NCI-H1694 treated with DMSO at 0.1 percent for 48 hours (cell line): ENCODE measurements at places on chromosomes 4 and X.

DNA sequence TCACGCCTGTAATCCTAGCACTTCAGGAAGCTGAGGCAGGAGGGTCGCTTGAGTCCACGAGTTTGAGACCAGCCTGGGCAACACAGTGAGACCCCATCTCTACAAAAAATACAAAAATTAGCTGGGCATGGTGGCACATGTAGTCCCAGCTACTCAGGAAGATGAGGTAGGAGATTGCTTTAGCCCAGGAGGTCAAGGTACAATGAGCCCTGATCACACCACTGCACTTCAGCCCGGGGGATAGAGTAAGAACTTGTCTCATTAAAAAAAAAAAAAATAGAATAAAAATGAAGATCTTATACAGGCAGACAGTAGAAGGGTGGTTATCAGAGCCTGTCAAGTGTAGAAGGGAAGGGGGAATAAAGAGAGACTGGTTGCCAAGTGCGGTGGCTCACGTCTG is 116.9 kb downstream of the PDS5A start:
- no peak for DNase-seq

DNA sequence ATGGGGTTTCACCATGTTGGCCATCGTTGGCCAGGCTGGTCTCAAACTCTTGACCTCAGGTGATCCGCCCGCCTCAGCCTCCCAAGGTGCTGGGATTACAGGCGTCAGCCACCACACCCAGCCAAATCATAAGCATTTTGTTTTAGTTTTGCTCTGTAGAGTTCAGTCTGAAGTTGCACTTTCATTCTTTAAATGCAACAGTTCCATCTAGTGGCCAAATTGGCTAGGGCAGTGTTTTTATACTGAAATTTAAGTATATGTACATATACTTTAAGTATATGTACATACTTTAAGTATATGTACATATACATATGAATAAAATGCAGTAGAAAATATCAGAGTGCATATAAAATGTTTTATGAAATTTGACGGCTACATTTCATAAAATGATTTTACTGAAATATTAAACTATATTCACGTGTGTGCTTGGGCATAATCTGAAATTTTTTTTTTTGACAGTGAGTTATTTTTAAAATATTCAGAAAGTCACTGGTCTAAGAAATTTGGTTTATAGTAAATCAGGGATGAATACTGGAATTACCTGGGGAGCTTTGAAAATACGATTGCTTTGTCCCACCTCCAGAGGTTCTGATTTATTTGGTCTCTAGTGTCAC is 145.5 kb downstream of the NWD2 start:
- DNase-seq, result peak; percentile 44

- DNase-seq, result no peak
These were observed 934 bp upstream of the GPR119 start for GRCh38 chrX:130386408-130386808.

GRCh38 chr4:38780833-38781484 is 1.8 kb downstream of the TLR10 start:
- DNase-seq, result no peak

GRCh38 chrX:79933938-79934337 is 80.6 kb upstream of the TBX22 start:
- no peak for DNase-seq

DNA sequence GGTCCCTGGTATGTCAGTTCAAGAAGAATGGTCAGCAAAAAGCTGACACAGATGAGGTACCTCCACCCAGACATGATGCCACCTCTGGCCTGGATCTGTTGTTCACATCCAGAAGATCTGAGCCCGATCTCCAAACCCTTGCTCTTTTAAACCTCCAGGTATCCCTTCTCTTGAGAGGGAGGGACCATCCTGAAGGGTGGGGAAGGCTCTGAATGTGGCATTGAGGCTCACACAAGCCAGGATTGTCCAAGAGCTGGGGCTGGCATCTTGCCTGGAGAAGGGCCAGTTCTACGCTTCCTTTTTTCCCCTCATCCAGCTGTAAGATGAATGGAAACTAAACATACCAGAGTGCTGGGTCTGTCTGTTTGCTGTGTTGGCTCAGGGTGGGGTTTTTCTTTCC is at the start of gene ITIH6:
Gene ITIH6 (minus strand): TSS at position 119 of the 400 bp plus-strand sequence. CDS start 45 bp downstream, at position 74.
- no peak for DNase-seq

- no peak for DNase-seq
These were observed 14.5 kb downstream of the TBCK start for GRCh38 chr4:106301393-106302061.

DNA sequence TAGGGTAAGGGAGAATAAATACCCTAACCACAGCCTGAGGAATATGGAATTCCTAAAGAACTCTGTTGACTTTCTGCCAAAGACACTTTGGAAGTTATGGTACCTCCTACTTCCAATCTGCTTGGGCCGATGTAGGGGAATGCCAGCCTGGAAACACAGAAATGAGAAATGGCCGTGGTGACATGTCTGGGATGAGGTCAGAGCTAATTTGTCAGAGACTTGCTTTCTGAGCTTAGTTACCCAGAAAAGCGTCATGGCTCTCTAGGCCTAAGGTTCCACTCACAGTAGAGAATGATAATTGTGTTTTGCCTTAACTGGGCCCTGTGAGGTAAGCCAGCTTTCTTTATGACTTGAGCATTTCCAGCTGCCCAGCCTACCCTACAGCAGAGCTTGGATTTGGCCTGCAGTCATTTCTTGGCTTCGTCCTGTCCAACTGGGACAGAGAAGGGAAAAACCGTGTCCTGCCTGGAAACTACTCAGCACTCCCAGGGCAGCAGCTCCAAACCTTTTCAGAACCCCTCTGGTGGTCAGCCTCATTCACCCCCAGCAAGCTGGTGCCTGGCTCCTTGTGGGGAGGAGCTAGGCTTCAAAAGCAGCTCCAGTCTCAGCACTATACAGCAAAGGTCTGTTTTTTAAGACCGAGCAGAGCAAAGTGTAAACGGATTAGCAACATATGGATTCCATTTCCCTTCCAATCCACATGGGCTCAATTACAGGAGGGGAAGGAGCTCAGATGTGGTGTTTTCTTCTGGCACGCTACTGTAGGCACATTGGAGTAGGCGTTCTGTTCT is 92.3 kb downstream of the RLIM start:
- DNase-seq, result no peak

DNA sequence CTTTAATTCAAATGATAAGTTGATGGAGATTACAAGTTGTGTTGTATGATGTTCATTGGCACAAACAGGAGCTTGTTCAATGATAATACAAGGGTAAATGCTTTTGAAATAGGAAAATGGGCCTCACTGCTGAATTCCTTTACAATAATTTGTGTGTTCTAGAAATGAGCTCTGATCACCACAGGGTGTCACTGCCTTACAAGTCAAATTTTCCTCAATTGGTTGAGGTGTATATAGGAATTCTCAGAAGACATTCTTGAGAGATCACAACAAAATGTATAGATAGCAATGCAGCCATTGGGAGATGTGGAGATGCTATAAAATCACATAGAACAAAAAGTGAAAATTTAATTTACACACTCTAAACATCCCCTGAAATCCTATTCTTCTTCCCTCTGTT is 49.6 kb downstream of the KLF8 start:
- DNase-seq, result peak; percentile 11

DNA sequence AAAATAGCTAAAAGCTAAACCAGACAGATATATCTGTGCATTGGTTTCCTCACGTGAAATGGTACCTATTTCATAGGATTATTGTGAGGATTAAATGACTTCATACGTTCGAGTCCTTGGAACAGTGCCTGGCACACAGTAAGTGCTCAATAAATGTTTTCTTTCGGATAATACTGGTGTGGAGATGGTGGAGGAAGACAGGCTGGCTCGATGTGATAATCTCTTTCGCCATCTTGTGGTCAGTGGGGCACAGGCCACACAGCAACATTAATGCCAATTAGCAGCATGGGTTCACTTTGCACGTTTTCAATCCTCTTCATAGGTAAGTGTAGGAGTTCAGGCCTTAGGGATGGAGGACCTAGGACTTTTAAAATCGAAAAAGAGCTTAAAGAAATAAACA is 9.3 kb downstream of the PAGE4 start:
- no peak for DNase-seq

DNA sequence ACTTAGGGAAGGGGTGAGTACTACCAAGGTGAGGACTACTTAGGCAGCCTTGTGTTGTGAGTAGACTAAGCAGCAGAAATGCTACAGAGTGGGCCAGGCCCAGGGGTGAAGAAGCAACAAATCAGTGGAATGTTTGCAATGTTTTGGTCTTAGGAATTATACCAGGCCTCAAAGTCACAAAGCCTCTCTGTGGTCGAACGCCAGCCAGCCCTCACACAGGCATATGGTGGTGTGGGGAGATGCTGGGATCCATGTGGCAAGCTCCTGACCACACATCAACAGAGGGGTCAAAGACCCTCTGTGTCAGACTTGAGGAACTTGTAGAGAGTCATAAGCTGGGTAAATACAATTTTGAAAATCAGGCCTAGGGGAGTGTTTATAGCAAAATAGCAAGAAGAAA is 153.8 kb upstream of the KLF3 start:
- no peak for DNase-seq

- DNase-seq, result no peak
These were observed 133.8 kb downstream of the ZC4H2 start for GRCh38 chrX:64842492-64842891.

DNA sequence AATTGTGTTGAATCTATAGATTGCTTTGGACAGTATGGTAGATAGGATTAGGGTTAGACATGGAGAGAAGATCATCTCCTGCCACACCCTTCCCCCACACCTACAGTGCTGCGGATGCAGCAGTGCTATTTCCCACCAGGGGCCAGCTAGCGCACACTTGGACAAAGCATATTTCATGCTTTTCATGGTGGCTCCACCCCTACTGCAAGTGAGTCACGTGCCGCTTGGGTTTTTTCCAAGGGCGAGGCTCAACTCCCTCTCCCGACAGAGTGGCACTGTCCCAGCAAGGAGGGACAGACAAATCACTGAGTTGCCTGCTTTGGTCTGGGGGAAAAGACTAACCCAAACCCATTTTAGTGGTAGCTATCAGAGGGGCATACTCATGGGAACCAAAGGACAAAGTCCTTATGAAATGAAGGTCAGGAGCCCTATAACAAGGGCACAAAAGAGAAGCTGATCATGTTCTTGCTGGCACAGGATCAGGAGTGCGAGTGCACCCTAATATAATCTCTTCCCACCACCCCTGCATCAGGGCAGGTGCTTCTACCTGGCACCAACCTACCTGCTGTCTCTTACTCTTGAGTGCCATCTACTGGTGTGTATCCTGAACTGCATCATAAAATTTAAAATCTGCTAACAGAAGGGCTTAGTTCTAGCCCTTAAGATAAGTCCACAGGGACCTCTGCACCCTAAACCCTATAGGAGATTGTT is 55.1 kb upstream of the PGAM4 start:
- DNase-seq, result peak; percentile 1

GRCh38 chr4:44675366-44675765 is 2.9 kb upstream of the GUF1 start:
- no peak for DNase-seq

- no peak for DNase-seq
These were observed 37.6 kb downstream of the TAB3 start for GRCh38 chrX:30851449-30851848.
